A172 (cell line): ENCODE measurements at places on chromosomes 5 and 9. TPM values are rescaled to one million over a fixed set of nuclear protein-coding genes. Genes with fewer than 3 reads are reported as not detected.

DROSHA gene
- 36.8 and 47.8 TPM in 2 replicates for total RNA-seq

UAP1L1 gene
- total RNA-seq = 94.6 and 109 TPM in 2 replicates

SCGB3A2 gene
- not detected in 2 replicates for total RNA-seq

FAM169A gene
- 28.3 and 33.0 TPM in 2 replicates for total RNA-seq

HSPB3 gene
- total RNA-seq = 1.7 and 2.4 TPM in 2 replicates

PRKAA1 gene
- 81.2 and 83.5 TPM in 2 replicates for total RNA-seq

DNA sequence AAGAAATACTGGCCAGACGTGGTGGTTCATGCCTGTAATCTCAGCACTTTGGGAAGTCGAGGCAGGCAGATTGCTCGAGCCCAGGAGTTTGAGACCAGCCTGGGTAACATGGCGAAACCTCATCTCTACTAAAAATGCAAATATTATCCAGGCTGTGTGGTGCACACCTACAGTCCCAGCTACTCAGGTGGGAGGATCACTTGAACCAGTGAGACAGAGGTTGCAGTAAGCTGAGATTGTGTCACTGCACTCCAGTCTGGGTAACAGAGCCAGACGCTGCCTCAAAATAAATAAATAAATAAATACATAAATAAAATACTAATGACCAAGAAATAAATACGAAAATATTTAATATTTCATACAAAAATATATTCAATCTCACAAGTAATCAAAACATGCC is 18.8 kb downstream of the KLF9 start:
- DNase-seq = no peak

DNA sequence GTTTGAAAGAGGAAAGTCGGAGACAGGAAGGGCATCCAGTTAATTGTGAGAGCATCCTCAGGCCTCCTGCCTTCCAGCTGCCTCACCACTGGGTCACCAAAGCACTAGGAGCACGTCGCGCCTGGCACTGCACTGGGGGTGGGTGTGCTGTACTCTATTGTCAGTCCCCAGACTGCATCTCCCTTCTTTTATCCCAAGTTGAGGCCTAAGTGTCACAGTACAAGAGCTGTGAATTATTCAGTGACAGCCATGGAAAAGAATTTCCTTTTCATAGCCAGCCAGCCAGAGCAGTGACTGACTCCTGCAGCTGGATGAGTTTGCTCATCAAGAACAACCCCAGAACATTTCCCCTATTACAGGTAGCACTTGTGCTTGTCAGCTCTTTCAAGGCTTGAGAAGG is 16.3 kb downstream of the CLTA start:
- no peak for DNase-seq

- no peak for DNase-seq
These were observed 641.0 kb downstream of the DNAH5 start for GRCh38 chr5:13303445-13303844.

GRCh38 chr5:27093279-27093678 is 54.9 kb upstream of the CDH9 start:
- no peak for DNase-seq

DNA sequence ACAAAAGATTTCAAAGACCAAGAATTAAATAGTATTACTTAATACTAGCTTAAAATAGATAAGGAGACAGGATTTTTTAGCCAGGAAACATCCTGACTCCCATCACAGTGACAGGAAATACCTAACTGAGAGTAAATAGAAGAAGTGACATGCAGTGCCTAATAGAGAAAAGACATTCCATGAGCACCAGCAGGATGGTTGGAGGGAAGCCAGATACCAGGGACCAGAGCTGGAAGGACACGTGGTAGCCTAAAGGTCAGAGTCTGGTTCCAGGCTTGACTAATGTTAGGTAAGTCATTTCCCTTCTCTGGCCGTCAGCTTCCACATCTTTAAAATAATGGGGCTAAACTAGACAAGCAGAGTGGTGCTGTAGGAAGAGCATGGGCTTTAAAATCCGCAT is 41.6 kb downstream of the CDK5RAP2 start:
- peak; percentile 34 for DNase-seq

DNA sequence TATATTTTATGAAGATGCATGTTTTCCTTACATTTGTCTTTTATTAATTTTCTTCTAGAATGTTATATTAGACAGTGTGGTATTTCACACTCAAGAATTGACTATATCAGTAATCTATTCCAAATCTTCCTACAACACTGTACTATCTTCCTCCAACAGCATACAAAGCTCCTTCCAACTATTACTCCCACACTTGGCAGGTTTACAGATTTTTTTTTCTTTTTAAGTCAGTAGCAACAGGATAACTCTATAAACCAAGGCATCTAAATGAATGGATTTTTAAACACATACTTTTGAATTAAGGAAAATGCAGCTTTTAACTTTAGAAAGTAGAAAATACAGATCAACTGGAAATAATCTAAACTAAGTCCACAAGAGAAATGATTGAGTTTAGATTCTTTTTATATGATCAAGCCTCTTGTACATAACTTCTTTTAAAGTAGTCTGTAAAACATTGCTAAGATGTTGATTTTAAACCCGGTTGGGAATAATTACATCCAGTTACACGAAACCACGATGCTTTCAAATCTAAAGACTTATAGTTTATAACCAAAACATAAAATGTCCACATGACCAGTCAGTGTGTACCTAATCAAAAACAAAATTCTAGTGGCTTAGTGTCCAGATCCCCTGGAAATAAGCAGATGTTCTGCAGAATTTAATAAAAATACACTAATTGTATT is 281.6 kb downstream of the ADAMTS6 start:
- DNase-seq = peak; percentile 53

- no peak for DNase-seq
These were observed 54.5 kb downstream of the DCP2 start for GRCh38 chr5:113031104-113031503.

DNA sequence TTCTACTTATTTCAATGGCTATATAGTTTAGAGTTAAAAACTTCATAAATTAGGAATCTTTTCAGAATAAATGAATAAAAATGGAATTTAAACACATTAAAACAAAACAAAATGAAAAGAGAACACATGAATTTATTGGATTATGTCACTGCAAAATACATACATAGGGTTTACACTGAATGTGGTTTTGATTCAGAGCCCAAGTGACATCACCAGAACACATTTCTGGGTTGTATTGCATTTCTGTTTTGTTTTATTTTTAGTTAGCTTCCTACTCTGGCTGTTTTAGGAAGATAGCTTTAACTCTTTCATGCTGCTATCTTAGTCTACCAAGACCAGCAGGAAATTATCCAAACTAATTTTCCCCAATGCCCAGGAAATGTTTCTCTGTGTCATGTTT is 1935.0 kb downstream of the EFNA5 start:
- DNase-seq = no peak

- DNase-seq = no peak
These were observed 241.5 kb downstream of the NR3C1 start for GRCh38 chr5:143161885-143162540.

GRCh38 chr9:19102181-19102630 is 498 bp downstream of the HAUS6 start:
- peak; percentile 26 for DNase-seq

DNA sequence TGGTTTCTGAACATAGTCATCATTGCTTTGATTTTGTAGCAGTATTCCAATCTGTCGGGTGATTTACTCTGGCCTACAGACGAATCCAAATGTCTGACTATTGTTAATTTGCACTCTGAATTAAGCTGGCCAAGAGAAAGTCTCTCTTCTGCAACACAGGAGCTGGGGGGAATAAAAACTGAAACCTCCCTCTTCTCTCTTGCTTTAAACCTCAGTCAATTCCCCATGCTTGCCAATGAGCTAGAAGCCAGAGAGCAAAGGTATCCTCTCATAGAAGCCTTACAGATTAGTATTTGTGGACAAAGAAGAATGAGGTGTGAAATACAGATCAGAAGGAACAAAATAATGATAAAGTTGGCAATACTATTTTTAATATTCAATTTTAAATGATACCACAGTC is 353.9 kb upstream of the CDH10 start:
- DNase-seq = no peak

DNA sequence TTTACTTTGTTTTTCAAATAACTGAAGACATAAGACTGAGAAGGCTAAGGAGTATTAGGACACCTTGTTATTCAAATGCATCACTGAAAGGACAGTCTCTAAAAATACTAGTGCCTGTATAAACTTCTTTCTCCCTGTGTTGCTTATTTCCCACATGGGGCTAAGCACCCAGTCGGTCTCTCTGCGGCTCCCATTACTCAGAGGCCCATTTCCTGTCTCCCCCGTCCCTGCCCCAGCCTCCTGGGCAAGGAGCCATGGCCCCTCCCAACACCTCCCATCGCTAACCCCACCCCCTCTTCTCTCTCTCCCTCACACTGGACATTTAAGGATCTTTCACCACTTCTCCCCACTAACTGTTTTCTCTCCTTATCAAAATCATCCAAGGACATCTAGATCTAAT is 81.9 kb downstream of the EBF1 start:
- peak; percentile 91 for DNase-seq

DNA sequence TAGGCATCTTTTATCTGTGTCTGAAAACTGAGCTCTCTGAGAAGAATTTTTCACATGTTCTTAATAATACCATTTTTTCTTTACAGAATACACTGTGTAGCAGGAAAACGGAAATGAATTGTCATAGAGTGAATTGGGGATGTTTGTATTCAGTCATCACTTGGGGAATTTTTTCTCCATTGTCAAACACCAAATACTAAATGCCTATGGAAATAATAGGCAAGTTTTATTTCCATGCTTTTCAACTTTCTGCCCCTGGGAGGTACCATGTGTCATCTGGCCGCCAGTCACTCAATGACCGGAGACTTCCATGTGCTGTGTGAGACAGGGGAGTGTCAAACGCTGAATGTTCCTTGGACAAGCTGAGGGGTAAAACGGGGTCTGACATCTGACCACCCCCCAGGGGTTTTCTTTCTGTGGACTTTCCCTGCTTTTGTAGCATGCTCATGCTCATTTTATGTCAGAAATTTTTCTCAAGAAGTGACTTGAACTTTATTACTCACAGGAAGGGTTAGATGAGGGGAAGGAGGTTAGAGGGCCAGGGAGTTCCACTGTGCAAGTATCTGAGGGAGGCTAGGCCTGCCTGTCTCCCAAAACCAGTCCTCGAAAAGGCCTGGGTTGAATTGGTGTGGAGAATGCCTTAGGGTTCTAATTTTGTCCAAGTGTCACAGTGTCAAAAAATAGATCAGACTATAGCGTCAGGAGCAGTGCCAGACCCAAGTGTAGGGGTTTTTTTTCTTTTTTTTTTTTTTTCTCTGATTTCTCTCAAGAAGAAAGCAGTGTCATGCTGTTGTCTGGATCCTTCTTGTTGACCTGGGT is 438.6 kb downstream of the AGTPBP1 start:
- no peak for DNase-seq

DNA sequence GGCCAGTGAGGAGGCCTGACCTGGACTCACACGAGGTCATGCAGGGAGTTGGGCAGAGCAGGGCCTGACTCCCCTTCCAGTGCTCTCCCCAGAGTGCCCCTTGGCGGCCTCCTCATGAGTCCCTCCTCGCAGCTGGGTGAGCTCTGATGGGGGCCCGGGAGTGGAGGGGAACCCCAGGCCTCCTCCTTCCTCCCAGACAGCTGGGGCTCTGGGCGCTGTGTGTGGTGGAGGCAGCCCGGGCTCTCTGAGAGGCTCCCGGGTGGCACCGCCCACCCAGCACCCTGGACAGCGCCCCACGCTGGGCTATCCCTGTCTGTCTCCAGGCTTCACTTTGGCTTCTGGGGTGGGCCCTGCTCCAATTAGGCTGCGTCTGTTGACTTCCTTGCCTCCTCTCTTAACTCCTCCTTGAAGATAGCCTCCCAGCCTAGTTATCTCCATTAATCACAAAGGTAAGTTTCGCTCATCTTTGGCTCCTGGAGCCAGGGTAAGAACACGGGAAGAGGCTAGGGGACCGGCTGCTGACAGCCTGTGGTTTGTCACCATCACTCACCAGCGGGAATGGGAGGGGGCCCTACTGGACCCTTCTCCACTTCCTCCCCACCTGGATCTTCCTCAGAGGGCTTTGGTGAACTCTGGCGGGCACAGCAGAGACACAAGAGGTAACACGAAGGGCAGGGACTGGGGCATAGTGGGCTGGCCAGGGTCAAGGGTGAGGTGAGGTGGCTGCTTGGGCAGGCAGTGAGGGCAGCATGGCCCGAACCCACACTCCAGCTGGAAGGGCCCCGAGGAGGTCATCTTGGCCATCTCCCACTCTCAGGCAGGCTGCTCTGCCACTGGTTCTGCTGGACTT is 13.1 kb downstream of the PSD2 start:
- peak; percentile 21 for DNase-seq

DNA sequence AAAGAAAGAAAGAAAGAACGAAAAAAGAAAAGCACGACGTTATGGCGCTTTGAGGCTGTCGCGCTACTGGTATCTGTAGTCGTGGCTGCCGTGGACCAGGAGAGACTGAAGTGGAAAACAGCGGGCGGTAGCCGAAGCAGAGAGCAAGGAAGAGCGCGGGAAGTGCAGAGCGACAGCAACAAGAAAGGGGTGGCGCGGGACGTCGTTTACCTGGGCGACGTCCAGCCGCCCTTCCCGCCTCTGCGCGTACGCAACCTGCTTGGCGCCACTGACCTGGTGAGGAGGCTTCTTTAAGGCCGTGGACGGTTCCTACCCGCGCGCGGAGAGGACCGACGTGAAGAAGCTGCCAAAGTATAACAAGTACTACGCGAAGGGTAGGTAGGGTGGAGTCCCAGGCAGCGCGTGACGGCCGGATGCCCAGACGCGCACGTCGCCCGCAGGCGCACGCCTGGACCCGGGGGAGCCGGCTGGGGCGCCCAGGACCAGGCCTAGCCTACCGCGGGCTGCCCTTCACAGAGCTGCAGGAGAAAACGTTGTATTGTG is 15.4 kb downstream of the CCL28 start:
- no peak for DNase-seq

DNA sequence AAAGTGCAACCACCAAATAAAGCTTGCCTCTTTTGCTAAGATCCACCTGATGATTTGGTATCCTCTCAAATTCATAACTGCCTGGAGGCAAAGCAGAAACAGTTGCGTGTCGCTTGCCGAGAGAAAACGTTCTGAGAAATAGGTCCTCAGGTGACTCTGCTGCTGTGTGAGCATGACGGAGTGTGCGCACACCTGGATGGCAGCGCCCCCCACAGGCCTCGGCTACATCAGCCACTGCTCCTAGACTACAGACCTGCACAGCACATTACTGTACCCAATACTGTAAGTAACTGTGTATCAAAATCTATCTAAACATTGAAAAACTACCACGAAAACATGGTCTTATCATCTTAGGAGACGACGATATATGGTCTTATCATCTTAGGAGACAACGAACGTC is 87.4 kb downstream of the CAMSAP1 start:
- no peak for DNase-seq

DNA sequence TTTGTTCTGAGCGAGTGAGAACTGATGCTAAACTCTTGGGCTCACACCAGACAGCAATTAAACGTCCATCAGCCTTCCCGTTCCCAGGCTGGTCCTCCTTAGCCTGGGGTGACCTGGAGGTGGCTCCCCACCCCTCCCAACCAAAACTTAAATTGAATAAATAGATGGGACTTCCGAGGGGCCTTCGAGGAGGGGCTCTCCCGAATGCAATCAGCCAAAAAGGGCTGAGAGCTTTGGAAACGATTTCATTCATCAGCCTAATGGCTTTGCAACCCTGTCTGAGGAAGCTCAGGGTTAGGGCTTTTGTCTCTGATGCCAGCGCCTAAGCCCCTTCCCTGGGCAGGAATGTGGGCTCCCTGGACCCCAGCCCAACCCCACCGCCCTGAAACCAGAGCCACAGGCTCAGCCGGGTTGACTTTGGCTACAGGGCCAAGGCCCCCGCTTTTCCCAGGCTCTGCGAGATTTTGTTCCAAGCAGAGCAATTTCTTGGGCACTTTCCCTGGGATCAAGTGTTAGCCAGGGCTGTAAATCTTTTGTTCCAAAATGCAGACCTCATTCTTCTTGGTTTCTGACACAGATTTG is 29.2 kb downstream of the LHX3 start:
- DNase-seq = no peak

- no peak for DNase-seq
These were observed 156.4 kb upstream of the RFX3 start for GRCh38 chr9:3682186-3682585.
